ENCODE measurements at places on chromosomes 13 and 19.
A peak's percentile ranks its signal among the peaks of the same experiment; 100 is the strongest.

GRCh38 chr13:49464621-49465325, 20.7 kb downstream of the SETDB2 start:
- DNase-seq, result no peak

DNA sequence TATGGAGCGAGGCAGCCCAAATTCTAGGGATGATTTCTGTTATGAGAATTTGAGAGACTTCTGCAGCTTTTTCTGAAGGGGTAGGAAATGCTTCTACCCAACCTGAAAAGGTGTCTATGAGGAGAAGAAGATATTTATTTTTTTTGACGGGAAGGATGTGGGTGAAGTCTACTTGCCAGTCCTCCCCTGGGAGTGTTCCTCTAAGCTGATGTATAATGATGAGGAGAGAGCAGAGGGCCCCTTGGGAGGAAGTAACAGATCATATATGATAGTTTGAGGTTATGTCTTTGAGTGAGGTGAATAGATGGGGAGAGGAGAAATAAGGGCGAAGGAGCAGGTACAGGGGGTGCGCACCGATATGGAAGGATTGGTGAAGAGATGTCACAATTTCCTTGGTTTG, 910.6 kb upstream of the SLITRK5 start:
- DNase-seq, result no peak

DNA sequence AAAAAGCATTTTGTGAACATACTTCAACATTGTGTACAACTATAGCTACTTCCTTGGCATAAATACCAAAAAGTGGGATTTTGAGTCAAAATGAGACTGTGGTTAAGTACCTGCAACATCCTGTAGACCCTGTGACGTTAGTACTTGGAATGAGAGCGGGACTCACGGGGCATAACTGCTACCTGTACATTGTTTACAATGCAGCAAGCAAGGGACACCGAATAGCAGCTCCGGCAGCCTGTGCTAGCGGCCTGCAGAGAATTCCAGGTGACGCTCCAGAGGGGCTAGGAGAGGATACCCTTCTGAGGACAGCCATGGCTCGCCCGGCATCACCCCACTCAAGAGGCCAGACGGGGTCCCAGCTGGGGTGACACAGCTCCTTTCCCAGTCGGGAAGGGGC, 824 bp upstream of the ZNF331 start:
- no peak for DNase-seq

GRCh38 chr13:109509154-109509900, 277.1 kb downstream of the IRS2 start:
- DNase-seq, result no peak

- DNase-seq, result peak; percentile 59
Observed at GRCh38 chr19:38168637-38169036, 55.4 kb downstream of the DPF1 start.

DNA sequence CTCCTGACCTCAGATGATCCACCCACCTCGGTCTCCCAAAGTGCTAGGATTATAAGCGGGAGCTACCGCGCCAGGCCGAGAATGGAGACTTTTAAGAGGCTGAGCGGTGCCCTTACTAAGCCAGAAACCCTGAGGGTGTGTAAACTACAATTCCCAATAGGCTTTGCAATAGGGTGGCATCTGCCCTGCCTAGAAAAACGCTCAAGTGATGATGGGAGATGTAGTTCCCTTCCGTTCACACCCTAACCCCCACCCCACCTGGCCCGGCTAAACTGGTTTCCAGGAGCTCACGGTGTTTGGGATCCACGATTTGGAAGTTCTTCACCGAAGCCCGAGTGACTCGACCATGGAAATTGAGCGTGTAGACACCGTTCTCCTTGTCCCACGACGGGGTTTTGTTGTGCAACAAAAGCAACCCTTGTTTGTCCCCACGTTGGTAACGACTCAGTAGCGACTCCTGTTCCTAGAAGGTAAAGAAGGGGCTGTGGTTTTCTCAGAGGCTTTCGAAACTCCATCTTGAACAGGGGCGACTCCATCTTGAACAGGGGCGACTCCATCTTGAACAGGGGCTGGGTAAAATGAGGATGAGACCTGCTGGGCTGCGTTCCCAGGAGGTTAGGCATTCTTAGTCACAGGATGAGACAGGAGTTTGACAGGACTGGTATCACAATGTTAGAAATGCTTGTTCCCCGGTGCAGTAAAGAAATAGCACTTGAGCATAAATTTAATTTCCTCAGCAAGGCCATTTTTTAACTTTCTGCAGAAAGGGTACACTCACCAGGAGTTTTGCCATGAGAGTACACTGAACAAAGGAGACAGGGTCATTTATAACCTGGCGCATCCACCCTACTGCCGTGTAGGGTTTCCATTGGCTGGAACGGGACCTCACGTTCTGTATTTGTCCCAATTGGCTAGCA, 9.8 kb downstream of the PPP1R15A start:
- peak; percentile 67 for DNase-seq

GRCh38 chr13:37143911-37144310, 38.4 kb upstream of the CSNK1A1L start:
- DNase-seq, result no peak

DNA sequence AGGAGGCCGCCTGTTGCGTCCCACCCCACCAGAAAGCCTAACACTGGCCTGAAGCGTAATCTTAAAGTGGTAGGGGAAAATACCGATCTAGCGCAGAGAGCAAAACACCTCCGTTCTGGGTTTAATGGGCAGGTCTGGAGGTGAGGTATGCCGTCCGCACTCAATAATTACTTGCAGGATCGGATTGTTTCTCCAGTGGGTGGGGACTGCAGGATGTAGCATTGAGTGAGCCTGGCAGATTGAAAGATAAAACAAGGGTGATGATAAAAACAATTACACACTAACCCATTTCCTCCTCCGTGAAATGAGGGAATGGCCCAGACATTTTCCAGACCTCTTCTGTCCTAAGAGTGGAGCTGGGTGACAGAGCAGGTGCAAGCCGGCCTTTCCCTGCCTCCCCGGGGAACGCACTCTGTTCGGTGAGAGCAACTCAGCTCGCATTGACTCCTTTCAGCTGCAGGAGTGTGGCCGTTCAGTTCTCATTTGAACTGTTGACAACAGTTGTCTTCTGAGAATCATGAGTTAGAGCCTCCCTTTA, 110.2 kb upstream of the DOCK9 start:
- DNase-seq, result peak; percentile 6

GRCh38 chr13:27367570-27367969, 56.8 kb upstream of the GTF3A start:
- no peak for DNase-seq

DNA sequence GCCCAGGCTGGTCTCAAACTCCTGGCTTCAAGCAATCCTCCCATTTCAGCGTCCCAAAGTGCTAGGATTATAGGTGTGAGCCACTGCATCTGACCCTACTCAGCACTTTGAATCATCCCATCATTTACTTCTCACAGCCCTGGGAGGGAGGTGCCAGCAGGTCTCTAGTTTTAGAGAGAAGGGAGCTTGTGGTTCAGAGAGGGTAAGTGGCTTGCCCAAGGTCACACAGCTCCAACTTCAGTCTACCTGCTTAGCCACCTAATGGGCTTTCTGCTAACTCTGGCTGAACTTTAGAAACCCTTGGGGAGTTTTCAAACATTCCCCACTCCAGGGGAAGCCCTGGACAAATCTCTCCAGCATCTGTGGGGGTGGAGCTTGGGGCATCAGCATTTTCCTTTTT, 18.3 kb downstream of the CACNA1A start:
- no peak for DNase-seq

- DNase-seq, result peak; percentile 46
Observed at GRCh38 chr13:99280166-99280565, 22.0 kb upstream of the GPR18 start.

DNA sequence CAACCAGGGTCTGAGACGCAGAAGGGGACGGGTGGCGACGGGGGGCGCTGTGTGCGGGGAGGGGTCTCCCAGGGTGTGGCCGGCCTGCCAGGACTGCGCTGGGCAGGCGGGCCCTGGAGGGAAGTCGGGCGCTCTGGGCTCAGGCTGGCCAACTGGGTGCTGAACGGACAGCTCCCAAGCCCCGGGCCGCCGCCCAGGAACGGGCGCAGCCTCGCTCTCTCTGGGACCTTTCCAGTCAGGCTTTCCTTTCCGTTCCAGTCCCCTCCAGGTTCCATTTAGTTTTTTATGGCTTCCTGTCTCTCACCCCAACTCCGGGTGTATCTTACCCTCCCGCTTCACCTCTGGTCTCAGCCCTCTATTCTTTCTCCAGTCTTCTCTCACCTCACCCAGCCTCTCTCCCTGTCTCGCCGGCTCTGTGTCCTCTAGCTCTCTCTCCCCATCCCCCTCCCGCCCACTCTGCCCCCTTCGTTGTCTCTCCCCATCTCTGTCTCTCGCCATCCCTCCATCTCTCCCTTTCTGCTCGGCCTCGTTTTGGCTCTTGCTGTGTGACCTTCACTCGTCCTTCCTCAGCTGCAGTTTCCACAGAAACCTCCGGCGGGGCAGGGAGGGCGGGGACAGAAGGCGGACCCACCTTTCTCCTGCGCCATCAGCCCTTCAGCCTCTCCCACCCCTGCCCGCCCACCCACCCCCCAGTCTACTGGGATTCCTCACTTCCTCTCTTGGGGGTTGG, 3.3 kb upstream of the ATP1A3 start:
- DNase-seq, result peak; percentile 64

- no peak for DNase-seq
Observed at GRCh38 chr19:39727070-39727800, 10.6 kb downstream of the CLC start.

GRCh38 chr19:48798937-48799336, 11.9 kb downstream of the BCAT2 start:
- DNase-seq, result no peak

GRCh38 chr19:44947041-44947581, 1.3 kb downstream of the APOC2 start:
- DNase-seq, result no peak

DNA sequence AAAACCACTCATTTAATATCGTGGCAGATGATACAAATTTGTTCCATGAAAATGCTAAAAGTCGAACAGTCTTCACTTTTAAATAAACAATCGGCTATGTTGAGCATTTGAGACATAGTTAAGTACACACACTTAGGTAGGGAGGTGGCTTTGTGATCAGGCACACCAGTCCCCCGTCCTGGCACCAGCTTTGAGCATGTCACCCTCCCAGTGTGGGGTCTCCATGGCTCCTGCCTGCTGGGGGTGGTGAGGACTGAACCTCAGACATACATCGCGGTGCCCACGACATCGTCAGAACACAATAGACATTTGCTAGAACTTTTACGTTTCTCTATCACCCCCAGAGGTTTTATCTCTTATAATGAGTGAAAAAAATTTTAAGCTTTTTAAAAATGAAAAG, 62.0 kb downstream of the RFX2 start:
- no peak for DNase-seq

DNA sequence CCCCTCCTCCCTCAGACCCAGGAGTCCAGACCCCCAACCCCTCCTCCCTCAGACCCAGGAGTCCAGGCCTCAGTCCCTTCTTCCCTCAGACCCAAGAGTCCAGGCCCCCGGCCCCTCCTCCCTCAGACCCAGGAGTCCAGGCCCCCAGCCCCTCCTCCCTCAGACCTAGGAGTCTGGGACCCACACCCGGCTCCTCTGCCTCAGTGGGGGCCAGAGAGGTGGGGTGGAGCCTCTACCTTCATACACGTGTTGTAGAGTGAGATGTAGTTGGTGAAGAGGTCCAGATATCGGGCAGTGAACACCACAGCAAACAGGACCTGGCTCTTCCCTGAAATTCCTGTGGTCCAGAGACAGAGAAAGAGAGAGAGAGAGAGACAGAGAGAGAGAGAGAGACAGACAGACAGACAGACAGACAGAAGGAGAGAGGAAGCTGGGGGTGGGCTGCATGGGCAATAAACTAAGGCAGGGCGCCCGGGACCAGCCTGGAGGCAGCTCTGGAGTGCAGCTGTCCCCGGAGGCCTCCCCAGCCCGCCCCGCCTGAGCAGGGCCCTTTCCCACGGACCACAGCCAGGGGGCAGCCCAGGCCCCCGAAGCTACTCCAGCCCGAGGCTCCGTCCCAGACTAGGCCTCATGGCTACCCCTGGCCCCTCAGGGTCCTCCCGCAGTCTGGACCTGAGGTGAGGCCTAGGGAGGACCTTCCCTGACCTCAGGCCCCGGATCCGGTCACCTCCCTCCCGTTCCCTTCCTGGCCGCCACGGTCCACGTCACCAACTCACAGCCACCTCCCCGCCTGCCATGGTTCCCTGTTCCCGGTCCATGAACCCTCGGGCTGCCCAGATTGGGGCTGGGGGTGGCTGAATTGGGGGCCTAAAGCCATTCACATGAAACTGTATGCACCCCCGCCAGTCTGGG, 907 bp downstream of the KDELR1 start:
- peak; percentile 86 for DNase-seq

DNA sequence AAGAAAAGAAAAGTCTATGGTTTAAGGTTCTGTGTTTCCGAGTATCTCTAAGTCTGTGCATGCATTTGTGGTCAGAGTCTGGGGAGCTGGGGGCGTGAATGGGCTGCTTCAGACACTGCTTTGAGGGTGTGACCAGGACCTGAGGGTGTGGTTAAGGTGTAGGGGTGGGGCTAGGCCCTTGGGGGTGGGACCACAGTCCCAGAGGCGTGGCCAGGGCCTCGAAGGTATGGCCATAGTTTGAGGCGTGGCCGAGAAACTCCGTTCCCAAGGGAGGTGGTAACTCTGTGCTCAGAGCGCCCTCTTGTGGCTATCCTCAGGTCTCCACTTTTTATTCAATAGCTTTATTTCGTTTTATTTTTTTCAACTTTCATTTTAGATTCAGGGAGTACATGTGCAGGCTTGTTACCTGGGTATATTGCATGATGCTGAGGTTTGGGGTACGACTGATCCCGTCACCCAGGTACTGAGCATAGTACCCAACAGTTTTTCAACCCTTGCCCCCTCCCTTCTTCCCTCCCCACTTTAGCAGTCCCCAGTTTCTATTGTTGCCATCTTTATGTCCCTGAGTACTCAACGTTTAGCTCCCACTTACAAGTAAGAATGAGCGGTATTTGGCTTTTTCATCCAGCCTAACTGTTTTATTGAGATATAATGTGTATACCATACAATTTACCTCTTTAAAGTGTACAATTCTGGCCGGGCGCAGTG, 7.0 kb upstream of the CBLC start:
- DNase-seq, result peak; percentile 99

DNA sequence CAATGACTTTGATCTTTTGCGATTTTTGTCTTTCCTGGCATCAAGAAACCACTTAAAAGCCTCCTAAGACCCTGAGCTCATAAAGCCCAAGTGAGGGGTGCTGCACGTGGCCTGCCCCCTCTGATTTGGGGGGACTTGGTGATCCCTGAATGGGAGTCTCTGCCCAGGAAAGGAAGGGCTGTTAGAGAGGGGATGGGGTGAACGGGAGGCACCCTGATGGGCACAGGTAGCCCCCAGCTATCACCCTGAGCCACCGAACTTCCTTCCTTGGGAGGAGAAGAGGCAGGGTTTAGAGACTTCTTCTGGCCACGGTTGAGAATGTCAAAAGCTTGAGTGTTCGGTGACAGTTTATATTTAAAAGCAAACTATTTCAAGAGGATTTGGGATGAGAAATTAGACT, 305.5 kb downstream of the ZNF536 start:
- DNase-seq, result no peak

GRCh38 chr13:71685072-71685471, 181.9 kb downstream of the DACH1 start:
- no peak for DNase-seq

- peak; percentile 44 for DNase-seq
Observed at GRCh38 chr13:99327126-99327525, 19.9 kb upstream of the GPR183 start.

All from hematopoietic multipotent progenitor cell treated with erythropoietin and hydrocortisone succinate and interleukin-3 and kit ligand, for 4 days (in vitro differentiated cells).